ENCODE measurements at places on chromosomes 3 and 15.

GRCh38 chr15:57747206-57747896 lies 40.8 kb downstream of the POLR2M start:
- DNase-seq, result no peak

DNA sequence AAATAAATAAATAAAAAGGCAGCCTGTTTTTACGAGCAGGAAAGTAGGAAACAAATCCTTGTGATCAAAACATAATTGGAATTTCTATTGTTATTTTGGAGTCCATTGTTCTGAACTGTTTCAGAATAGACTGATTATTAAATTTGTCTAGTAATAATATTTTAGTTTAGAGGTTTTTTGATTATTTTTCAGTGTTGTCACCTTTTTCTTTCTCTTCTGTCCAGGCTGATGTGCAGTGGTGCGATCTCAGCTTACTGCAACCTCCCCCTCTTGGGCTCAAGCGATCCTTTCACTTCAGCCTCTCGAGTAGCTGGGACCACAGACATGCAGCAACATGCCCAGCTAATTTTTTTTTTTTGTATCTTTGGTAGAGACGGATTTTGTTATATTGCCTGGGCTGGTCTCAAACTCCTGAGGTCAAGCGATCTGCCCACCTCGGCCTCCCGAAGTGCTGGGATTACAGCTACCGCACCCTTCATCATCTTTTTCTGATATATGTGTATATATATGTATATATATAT lies 38.0 kb downstream of the KAT2B start:
- no peak for DNase-seq

DNA sequence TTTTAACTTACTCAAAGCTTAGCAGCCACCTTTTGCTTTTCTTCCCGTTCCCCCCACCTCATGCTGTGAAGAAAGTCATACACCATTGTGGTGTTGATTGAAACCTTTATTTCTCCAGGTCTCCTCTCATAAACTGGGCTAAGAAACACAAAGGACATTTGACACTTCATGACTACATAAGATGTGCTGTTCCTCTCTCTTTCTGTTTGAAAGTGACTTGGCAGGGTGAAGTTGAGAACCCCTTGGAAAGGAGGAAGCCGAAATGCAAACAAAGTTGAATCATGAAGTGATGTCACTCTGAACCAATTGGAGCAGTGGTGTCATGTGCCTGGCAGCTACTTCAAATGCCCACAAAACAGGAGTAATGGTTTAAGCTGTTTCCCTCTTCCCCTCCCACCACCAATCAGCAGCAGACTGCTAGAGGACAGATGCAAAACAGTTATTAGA lies 174.7 kb downstream of the IGF1R start:
- DNase-seq, result no peak

- DNase-seq, result peak; percentile 72
Measured at GRCh38 chr3:180036671-180037455, at the start of gene PEX5L. PEX5L (minus strand) TSS chr3:180036937; CDS start chr3:180036599, 338 bp downstream.

DNA sequence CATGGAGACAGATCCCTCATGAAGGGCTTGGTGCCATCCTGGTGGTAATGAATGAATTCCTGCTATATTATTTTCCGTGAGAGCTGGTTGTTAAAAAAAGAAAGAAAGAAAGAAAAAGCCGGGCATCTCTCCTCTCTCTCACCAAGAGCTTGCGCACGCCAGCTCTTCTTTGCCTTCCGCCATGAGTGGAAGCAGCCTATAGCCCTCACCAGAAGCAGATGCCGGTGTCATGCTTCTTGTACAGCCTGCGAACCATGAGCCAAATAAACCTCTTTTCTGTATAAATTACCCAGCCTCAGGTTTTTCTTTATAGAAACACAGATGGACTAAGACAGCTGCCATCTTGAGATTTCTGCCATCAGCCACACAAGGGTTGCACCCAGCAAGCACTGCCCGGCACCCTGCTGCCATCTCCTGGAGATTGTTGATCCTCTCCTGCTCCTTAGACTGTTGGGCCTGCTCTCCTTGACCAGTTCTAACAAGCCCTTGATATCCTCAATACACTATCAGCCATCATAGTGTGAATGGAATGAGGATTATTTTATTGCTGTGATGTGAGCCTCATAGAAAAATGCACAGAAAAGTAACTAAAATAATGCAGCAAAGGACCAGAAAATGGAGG lies 3.5 kb upstream of the AHSG start:
- DNase-seq, result no peak
